ENCODE measurements at places on chromosomes 13 and 19. TPM values are rescaled to one million over a fixed set of nuclear protein-coding genes. Genes with fewer than 3 reads are reported as not detected.
A peak's percentile ranks its signal among the peaks of the same experiment; 100 is the strongest.

DNA sequence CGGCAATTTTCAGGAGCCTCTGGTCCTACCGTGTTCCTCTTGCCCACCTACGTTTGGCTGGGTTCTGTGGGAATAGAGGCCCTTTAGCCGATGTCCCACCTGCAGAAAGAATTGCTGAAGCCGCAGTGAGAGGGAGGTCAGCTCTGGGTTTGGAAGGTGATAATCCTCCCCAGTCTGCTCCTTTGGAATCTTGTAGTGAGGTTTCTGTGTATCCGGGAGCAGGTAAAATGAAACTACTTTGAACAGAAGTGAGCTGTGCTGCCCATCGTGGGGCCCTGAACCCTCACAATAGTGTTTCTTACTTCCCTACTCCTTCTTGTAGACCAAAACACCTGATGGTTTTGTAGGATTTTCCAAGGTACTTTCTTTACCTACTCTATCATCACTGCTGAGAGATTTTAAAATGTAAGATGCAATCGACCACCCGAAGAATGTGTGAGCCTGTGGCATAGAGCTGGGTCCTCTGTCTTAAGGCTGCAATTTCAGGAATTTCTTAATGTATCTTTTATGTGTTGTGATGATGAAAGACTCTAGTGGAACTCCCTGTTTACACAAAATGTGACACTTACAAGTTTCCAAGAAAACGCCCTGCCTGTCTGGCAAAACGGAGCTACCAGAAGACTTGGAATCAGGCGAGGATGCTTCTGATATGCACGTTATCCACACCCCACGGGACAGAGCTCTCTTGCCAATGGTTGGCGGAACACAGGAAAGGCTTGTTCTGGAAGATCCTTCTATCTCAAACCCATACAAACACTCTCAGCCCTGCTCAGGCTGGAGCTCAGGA lies 76.1 kb downstream of the RGCC start:
- no peak for DNase-seq

DNA sequence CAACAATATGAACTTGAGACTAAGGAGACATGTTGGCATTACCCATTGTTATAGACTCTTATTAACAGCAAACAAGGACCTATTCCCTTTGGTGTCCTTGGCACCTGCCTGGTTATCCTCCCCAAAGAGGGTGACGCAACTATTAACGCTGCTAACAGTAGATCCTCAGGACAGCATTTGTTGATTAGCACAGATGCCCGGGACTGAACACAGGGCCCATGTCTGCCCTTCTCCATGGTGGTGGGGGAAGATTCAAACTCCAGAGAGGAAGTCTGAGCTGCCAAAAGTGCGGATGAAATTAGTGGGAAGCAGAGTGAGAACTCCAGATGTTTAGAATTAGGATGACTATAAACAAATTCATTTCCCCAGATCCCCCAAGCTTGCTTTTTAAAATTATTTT lies 101.2 kb upstream of the RAP2A start:
- no peak for DNase-seq

GRCh38 chr19:3151563-3152418 lies 16.0 kb downstream of the GNA15 start:
- no peak for DNase-seq

MAP4K1 gene
- 1.1 TPM for total RNA-seq

GRCh38 chr13:108276060-108276459 lies 6.5 kb downstream of the TNFSF13B start:
- peak; percentile 14 for DNase-seq

DHDH gene
- not detected for total RNA-seq

GRCh38 chr13:45143346-45143751 lies 23.0 kb downstream of the GTF2F2 start:
- DNase-seq: no peak

PLVAP gene
- 14.5 TPM for total RNA-seq

DNA sequence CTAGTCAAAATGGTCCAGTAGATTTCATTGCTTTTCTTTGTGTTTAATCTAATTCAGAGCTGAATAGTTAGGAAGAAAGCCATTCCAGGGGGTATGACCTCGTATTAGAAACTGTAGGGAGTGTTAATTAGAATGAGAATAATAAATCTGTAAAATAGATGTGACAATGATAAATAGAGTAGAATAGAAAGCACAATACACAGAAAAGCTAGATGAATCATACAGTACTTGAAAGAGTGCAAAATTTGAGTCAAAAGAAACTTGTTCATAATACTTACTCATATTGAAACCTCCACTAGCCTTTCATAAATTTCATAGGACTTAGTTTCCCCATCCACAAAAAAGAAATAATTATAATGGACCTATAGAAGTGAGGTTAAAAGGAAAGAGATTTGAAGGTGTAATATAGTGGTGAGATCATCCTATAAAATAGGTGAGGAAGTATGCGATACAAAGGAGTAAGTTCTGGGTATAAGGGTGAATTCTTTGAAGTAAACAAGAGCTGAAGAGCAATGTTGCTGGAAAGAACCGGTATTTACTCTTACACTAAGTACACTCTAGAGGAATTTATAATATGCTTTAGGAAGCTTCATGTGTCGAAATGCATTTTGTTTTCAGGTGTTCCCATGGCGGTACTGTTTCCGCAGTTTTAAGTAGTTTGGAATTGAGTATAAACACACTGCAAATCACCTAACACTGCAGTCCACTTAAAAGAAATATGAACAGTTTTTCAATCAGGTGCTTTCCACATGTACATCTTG lies 21.9 kb downstream of the PCDH17 start:
- no peak for DNase-seq

DNA sequence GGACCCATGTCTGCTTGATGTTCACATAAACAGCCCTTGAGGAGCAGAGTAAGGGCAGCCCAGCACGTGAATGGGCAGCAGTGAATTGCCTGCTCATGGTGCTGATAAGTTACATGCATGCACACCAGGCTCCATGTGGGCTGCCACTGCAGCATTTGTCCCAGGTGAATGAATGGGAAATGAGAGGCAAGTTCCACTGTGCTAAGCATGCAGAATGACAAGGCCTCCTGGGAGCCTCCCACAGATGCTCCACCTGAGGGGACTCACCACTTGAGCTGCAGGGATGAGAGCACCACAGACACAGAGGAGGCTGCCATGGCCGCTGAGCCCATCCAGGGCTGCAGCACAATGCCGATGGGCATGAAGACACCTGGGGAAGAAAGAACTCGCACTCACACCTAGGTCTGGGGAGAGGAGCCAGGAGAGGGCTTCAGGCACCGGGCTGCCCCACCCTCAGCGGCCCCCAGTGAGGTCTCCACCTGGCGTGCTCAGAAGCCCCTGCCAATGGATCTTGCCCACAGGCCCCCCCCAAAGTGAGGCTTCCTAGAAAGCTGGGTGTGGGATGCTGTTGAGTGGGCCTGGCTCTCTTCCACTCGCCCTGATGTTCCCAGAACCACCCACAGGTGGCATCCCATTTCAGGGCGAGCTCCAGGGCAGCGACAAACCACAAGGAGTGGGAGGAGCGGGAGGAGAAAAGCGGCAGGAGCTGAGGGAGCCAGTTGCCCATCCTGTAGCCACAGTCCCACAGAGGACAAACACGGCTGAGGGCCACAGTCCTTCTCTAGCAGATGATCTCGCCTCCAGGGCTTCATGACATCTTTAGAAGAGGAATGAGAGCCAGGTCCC lies 73.8 kb downstream of the CCDC70 start:
- DNase-seq: no peak

DNA sequence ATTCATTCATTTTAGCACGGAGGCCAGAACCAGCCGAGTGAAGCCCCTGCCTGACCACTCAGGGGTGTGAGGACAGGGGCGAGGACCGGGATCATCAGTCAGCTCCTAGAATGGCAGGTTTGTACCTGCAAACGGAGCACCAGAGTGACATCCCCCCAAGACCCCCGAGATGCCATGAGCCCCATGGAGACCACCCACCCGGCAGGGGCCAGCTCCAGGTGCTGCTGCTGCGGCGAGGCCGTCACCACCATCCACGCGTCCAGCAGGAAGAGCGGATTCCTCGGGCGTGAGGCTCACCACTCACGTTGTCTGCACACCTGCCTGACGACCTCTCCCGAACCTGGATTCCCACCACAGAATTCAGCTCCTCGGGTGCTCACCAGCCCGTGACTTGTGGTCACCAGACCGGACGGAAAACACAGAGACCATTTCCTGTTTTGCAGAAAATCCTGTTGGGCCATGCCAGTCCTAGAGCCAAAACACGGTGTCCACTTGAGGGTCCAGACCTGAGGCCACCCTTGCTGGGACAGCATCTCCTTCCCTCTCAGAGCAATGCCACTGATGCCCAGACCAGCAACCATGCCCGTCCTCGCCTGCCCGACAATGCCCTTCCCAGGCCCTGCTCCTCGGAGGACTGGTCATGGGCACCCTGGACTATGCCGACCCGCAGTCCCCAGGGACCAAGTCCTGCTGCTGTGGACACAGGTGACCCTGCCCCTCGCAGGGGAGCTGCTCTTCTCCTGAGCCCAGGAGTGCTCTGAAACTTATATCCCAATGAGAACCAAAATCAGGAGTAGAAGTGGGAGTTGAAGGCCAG lies 74.2 kb downstream of the RASA3 start:
- DNase-seq: no peak

DNA sequence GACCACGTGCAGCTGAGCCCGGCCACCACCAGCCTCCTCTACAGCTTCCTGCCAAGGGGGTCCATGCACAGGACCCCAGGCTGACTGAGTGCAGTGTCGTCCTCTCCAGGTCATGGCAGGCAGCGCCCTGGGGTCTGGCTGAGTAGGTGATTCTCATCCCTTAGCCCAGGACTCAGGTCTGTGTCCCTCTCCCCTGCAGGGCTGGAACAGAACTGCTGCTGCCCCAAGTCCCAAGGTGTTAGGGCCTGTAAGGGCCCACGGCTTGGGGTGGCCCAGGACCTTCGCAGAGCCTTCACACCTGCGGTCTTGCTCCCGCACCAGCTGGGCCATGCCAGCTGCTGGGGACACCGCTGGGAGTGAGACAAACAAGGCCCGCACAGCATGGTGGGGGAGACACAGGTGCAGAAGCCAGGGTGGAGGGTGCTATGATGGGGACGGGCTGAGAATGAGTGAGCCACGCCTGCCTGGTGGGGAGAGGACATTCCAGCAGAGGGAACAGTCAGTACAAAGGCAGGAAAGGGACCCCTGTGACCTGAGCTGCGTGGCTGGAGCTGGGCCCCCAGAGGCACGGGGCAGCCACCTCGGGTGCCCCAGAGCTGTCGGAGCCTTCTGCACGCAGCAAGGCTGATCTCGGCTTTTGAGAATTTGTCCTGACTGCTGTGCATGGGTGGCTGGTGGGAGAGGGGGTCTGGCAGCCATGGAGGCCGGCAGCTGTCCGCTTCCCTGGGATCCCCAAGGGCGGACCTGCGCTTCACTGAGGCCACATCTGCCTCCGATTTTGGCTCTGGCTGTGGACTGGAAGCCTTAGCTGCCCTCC lies 11.9 kb downstream of the PLEKHF1 start:
- DNase-seq: no peak

DNA sequence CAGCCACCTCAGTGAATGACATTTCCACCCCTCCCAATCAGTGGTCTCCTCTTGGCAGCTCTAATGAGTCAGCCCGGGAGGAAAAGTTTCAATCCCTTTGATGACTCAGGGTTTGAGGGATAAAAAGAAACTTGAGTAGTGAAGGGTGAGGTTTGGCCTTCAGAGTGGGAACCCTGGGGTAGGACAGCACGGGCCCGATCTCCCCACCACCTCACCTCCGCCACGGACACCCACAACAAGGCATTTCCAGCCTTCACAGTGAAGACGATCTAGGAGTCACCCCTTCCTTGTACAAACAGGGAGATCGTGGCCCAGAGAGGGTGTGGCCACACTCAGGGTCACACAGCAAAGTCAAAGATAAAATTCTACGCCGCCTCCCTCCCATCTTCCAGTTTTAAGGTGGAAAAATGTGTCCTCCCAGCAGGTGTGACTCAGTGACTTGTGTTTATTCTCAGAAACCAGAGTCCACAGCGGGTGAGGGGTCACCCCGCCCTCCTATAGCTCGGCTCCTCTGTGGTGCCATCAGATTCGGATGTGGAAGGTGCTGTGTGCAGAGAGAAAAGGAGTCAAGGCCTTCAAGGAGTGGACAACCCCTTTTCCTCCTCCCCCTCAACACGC lies 12.3 kb downstream of the CIB3 start:
- DNase-seq: no peak

DNA sequence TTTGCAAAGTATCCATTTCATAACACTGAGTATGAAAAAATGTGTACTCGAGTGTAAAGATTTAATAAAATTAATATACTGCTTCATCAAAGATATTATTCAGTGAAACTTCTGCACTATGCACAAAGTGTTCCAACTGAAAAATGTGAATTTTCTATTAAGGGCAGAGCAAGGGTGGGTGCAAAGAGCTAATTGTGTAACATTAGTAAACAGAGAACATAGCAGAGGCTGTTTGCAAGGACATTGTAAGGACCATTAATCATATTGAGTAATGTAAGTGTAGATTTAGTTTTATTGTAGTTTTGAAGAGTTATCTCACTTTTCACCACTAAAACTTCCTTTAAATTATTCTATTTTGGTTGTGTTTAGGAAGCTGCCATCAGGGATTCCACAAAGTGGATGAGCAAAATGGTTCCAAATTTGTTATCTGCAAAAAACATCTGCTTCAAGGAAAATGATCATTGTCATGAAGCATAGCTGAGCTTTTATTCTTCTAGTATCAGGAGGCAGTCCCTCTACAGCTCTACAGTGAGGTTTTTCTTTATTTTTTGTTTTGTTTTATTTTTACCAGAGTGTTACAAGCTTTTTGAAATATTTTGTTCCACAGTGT lies 1375.4 kb downstream of the SLITRK1 start:
- no peak for DNase-seq

- DNase-seq: no peak
These were observed 1.7 kb downstream of the CD320 start for GRCh38 chr19:8306235-8307054.

DNA sequence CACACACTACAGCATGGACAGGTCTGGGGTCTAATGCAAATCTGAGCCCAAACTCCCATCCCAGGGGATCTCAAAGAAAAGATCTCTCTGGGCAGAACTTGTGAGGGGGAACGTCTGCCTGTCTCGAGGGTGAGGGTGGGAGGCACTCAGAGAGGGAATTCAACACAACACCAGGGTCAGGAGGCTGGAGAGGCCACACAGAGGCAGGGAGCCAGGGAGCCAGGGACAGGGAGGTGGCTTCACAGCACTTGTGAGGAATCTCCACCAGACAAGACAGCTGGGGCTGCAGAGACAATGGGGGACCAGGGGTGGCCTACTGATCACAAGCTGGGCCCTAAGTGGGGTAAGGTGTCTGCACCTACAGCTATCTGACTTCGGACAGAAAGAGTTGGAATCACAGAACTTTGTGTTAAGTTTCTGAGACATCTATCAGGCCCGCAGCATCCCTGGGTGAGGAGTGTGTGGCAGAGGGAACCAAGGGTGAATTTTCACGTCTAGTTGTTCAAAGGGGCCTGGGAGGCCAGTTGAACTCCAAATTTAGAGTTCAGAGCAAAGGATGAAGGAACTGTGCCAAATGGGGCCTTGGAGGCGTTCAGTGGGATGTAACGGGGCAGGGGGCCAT lies 12.7 kb upstream of the AKAP8L start:
- DNase-seq: no peak

- no peak for DNase-seq
These were observed 813.4 kb downstream of the SLITRK6 start for GRCh38 chr13:84985860-84986259.

GRCh38 chr19:24029941-24030636 lies 56.9 kb upstream of the ZNF254 start:
- no peak for DNase-seq

- peak; percentile 85 for DNase-seq
These were observed 33.6 kb downstream of the ZNF383 start for GRCh38 chr19:37251308-37252229.

- no peak for DNase-seq
These were observed 450.5 kb downstream of the KLF12 start for GRCh38 chr13:73683746-73684145.

GNA15 gene
- total RNA-seq: 1.5 TPM

- no peak for DNase-seq
These were observed 73.1 kb downstream of the FLT1 start for GRCh38 chr13:28421676-28422410.

GRCh38 chr19:1103708-1104310 lies at the start of gene GPX4:
Gene GPX4, plus strand, starts transcription at chr19:1103994. Its CDS starts 50 bp downstream, at chr19:1104044.
- peak; percentile 99 for DNase-seq
